ENCODE measurements at places on chromosomes 7 and 10.

GRCh38 chr10:14527915-14528314 lies 197.2 kb upstream of the FRMD4A start:
- no peak for DNase-seq

DNA sequence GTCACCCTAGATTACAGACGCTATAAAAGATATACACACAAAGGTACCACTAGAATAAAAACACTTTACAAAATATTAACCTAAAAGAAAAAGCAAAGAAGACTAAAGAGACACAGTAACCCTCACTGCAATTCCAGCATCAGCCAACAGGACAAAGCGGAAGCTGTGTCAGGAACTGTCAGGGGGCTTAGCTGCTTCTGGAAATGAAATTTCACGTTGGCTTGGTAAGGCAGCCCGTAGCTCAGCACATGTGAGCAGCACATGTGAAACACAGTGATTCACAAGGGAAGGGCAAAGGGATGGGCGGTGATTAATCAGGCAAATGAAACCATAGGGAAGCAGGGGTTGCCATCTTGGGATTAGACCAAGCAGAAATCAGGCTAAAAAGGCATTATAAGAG lies 195.4 kb downstream of the MGMT start:
- DNase-seq = no peak

DNA sequence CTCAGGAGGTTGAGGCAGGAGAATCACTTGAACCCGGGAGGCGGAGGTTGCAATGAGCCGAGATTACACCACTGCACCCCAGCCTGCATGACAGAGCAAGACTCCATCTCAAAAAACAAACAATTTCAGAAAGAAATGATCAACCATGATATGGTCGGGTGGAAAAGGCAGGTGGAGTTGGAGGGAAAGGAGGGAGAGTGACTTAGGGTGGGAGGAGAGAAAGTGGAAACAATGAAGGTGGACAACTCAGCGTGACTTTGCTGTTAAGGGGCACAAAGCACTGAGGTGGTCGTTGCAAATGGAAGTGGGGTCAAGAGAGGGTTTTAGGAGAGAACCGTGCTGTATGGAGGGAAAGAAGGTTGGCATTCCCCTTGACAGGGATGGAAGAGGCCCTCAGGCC lies 30.0 kb upstream of the FXYD4 start:
- no peak for DNase-seq

DNA sequence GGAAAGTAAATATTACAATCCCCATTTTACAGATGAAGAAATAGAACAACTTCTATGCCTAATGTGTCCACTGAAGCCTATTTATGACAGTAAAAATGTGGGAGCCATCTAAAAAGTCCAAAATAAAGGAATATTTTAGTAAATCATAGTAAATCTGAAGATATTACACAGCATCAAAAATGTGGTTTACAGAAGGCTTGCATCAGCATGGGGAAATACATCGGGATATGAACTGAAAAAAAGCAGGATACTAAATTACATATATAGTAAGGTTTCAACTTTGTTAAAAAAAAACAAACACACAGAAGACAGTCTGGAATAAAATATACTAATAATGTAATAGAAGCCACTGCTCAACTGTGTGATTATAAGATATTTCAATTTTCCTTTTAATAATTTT lies 20.8 kb downstream of the CPA1 start:
- no peak for DNase-seq

- no peak for DNase-seq
Measured at GRCh38 chr7:35823440-35823839, 22.6 kb downstream of the SEPTIN7 start.
